ENCODE measurements at places on chromosomes 1 and 21.

- DNase-seq = no peak
Observed at GRCh38 chr1:118039170-118039569, 109.6 kb downstream of the WDR3 start.

GRCh38 chr1:3350506-3351261 is 103.8 kb upstream of the ARHGEF16 start:
- DNase-seq = no peak

DNA sequence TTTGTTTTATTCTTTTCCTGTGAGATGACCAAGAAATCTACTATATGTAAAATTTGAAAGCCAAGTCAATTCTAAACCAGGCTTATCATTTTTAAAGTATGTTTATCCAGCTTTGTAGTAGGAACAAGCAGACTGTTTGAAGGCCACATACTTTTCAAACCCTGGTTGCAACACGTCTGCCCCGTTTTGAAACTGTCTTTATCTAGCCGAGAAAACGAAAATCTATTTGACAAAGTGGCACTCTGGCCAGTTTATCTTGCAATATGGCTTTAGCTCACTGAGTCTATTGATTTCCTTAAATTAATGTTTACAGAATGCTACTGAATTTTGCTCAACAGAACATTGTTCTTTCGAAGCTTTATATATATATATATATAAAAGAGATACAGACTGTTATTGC is 39.7 kb downstream of the PROX1 start:
- no peak for DNase-seq

- DNase-seq = no peak
Observed at GRCh38 chr1:86965012-86965826, 50.8 kb downstream of the HS2ST1 start.

DNA sequence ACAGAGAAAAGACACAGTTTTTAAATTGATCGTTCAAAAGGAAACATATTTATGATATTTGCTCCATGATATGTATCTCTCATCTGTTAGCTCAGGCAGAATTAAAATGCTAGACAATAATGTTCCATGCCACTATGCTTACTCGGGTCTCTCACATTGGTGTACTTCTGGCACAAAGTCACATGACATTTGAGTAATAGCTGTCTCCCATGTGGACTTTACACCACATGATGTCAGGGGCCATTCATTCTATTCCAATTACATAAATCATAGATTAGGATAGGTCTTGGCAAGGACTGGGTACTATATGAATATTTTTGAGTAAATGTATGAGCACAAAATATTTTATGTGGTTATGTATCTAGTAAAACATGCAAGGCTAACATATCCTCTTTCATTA is 648.4 kb downstream of the PLA2G4A start:
- DNase-seq = no peak

DNA sequence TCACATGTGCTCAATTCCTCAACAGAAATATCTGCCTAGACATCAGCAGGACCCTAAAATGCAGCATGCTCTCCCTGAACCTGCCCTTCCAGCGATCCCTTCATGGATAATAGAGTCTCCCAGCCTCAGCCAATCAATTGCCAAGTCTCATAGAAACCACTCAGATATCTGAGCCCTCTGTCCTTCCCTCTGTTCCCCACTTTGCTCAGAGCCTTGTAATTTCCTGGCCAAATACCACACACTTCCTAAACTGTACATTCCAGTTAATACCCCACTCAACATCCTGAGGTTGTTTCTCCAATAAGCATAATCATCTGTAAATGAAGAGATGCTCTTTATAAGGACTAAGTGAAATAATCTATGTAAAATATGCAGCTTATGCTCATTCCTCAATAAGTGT is 59.3 kb upstream of the PTGFRN start:
- DNase-seq = no peak

DNA sequence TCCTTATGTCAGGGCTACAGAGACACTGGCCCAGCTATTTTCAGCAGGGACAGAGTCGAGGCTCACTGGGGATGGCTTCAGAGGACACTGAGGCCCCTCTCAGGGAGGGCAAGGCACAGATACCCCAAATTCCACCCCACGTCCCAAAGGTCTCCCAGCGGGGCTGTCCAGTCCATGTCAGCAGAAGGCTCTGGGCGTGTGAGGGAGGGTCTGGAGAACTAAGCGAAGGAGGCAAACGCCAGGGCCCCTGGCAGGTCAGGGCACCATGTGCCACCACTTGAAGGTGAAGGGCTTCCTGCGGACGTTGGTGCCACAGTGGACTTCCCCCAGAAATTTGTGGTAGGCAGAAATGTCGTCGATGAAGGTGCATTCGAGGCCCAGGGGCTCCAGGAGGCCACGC is 15.0 kb upstream of the SDHB start:
- no peak for DNase-seq

DNA sequence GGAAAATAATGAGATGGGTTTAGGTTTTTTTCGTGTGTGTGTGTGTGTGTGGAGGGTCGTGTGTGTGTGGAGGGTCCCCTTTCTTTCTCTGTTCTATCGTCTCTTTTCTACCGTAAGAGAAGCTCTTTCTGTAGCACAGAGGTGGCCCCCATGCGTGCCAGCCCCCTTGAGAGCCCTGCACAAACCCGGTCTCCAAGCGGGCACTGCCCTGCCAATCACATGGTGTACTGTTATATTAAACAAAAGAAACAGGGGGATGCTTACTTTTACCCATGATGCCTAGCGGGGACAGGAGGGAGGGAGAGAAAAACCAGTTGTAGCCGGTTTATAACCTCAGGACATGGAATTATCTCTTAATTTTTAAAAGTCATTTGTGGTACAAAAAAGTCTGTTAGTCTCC is 41.0 kb downstream of the GATAD2B start:
- no peak for DNase-seq

GRCh38 chr1:94807742-94808491 is 12.2 kb upstream of the SLC44A3 start:
- DNase-seq = no peak

- no peak for DNase-seq
Observed at GRCh38 chr1:29232387-29232786, 1.7 kb upstream of the MECR start.

DNA sequence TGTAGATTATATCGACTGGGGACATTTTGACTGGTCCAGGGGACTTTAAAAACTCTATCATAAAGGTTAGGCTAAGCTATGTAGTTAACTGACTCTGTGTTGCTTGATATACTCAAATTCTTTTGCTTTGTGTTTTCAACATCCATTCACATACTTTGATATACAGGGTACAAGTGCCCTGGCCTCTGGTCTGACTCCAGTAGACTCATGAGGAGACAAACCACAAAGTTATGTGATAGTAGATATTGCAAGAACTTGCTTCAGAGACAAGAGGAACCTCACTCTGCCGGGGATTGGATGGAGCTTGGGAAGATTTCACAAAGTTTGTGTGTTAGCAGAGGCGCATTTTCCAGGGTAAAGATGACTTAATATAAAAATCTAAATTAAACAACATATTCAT is 1.3 kb downstream of the GORAB start:
- DNase-seq = no peak

- no peak for DNase-seq
Observed at GRCh38 chr1:19346026-19346425, 33.9 kb downstream of the SLC66A1 start.

DNA sequence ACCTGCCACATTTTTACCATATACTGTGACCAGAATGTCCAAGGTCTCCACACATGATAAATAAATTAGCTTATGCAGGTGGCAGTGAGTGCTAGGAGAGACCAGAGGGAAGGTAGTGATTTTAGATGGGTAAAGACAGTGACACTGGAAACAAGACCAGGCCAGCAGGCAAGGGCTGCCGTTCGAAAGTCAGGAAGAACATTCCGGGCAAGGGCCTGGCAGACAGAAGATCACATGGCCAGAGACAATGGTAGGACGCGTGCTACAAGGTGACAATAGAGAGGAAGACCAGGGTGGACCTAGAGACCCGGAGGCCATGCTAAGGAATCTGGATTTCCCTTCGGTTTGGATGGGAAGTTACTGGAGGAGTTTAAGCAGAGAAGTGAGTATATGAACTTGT is 9.7 kb downstream of the PGBD5 start:
- DNase-seq = no peak

GRCh38 chr1:9784508-9785133 is 39.1 kb downstream of the CLSTN1 start:
- DNase-seq = peak; percentile 43

- DNase-seq = no peak
Observed at GRCh38 chr1:8652467-8653046, 164.9 kb downstream of the RERE start.

DNA sequence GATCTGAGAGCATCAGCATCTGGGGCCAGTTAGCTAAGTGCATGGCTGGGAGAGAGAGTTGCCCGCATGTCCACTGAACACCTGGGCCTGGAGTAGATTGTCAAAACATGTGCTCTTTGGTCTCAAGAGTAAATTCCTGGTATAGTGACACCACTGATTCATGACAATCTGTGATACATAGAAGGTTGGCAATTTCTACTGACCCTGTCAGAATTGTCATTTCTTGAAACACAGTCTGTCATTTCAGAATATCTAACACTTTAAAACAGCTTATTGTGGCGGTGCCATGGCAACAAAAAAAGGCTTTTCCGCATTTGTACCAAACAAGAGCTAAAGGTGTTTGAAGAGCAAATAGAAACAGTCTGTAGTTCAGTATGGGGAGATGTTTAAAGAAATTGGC is 186.4 kb upstream of the FAM78B start:
- no peak for DNase-seq

GRCh38 chr1:221503268-221503667 is 238.6 kb downstream of the DUSP10 start:
- DNase-seq = no peak

- no peak for DNase-seq
Observed at GRCh38 chr1:246537887-246538286, 28.2 kb downstream of the TFB2M start.

GRCh38 chr21:27477296-27477695 is 510.4 kb upstream of the ADAMTS5 start:
- no peak for DNase-seq

DNA sequence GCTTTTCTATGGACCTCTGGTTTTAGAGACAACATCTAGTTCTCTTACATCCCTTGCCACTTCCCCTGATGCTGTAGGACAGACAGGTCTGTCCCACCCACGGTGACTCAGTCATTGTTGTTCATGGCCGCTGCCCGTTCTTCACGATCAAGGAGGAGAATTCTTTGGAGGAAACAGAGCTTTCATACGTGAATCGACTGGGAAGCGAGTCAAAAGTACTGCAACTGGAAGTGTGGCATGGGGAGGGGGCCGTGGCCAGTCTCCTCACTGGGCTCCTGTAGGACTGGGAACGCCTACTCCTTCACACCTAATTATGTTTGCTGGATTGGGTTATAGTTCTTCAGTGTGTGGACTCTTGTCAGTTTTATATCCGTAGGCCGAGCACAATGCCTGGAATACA is 4.4 kb upstream of the SLC37A1 start:
- DNase-seq = no peak

DNA sequence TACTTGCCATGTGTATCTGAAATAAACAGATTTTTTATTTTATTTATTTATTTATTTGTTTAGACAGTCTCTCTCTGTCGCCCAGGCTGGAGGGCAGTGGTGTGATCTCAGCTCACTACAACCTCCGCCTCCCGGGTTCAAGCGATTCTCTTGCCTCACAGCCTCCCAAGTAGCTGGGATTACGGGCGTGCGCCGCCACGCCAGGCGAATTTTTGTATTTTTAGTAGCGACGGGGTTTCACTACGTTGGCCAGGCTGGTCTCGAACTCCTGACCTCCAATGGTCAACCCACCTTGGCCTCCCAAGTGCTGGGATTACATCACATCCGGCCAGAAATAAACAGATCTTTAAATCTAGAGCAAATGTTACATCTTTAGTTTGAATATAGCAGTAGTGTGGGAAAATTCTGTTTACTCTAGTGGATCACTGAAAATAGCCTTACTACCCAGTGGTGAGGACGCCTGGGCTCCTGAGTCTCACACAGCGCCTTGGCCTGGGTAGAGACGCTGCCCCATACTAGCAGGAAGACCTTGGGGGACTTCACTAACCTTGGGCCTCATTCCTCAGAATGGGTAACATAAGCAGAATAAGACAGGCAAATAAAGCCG is 709 bp downstream of the GART start:
- DNase-seq = no peak

GRCh38 chr1:47894410-47895278 is 102.5 kb downstream of the TRABD2B start:
- DNase-seq = no peak

DNA sequence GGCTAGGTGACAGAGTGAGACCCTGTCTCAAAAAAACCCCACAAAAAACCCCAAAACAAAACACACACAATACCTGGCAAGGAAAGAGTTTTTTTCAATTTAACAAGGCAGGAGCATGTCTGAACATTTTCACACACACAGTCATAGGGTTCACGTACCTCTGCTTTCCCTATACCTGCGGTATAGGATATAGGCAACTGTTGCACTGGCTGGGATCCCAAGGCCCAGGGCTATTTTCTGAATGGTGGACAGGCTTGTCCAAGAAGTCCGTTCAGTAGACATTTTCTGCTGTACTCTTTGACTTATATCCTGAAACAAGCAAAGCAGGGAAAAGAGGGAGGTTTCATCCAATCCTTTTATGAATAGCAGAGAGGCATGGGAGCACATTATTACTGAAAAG is 7.6 kb downstream of the TDRKH start:
- DNase-seq = no peak

- no peak for DNase-seq
Observed at GRCh38 chr1:66527686-66528085, 6.3 kb upstream of the SGIP1 start.

- no peak for DNase-seq
Observed at GRCh38 chr1:54575605-54576290, 27.7 kb downstream of the ACOT11 start.

- DNase-seq = no peak
Observed at GRCh38 chr1:62071695-62072094, 123.0 kb upstream of the L1TD1 start.

GRCh38 chr1:57424231-57425027 is 569 bp upstream of the DAB1 start:
- DNase-seq = no peak

DNA sequence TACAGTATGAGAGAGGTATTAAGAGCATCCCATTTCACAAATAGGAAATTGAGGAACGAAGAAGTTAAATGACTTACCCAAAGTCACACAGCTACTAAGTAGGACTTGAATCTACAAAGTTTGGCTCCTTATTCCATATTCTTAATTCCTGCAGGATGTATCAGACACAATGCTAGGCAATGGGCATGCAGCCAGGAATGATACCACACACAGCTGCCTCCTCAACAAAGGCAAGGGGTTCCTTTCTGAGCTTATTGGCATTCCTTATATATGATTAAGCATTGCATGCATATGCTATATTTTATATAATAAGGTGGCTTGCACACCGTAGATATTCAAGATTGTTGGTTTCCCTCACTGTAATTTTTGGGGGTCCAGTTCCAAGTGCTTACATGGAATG is 34.2 kb upstream of the JUN start:
- no peak for DNase-seq

GRCh38 chr1:87594736-87595383 is 266.2 kb downstream of the LMO4 start:
- no peak for DNase-seq

DNA sequence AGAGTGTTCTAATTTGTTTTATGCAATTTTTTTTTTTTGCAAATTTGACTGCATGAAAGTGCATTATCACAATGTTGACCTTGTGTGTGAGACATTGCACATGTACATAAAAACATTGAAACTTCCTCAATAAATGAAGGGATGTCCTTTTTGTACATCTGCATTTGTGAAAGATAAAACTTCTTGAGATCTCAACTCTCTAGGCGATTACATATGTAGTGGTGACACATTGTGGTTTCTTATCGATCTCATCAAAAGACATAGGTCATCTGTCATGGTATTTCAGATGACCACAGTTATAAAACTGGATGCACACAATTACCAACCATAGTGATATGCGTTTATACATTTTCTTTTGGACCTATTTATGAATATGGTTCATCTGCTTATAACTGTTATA is 35.6 kb upstream of the C21orf91 start:
- DNase-seq = no peak

- DNase-seq = no peak
Observed at GRCh38 chr1:22509815-22510214, 53.5 kb upstream of the EPHA8 start.
